Psoas muscle (tissue), 8 donors: ENCODE measurements at places on chromosomes 4 and X. TPM values are rescaled to one million over a fixed set of nuclear protein-coding genes. Genes with fewer than 3 reads are reported as not detected.

GRCh38 chrX:152917656-152918579, 20.1 kb downstream of the ZNF185 start:
- DNase-seq: no peak

DNA sequence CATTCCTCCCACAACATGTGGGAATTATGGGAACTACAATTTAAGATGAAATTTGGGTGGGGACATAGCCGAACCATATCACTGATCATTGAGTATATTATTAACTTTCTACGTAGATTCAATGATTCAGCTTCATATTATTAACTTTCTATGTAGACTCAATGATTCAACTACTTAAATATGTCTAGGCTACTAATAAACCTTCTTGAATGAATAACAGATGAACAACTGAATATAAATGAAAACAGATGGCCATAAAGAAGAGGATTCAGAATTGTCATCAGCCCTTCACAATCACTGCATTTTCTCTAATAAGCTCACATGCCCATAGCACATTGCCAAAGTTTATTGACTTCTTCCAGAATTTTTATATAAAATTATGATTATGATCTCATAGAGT, 57.0 kb downstream of the CEP44 start:
- no peak for DNase-seq

DNA sequence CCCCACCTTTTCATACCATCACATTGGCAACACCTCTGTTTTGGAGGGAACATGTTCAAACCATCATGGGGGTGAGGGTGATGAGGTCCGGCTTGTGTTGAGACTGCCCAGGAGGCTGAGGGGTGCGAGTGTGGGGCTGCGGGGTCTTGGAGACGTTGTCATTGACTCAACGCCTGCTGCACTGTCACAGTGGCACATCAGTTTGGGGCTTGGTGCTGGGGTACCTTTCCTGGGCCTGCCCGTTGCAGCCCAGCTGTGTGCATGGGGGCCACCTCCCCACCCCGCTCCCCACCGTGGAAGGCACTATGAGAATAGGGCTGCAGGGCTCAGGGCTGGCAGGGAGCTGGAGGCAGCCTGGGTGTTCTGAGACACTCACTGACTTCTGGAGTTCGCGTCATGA, 2.3 kb downstream of the HTRA3 start:
- no peak for DNase-seq

- no peak for DNase-seq
Observed at GRCh38 chr4:26459756-26460530, 30.3 kb downstream of the CCKAR start.

DNA sequence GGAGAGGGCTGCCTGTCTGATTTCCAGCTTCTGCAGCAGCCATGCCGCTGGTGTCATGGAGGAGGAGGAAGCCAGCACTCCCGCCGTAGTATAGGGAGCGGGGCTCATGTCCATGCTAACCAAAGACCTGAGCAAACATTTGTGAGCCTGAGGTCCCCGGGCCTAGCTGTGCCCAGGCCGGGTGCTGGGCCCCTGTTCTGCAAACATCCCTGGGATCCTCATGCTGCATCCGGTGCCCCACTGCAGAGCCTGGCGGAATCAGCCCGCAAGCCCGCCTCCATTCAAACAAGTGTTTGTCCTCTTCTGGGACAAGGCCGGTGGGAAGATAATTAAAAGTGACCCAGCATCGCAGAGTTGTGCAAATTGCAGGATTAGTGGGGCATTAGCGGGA, 106.3 kb downstream of the SORCS2 start:
- DNase-seq: no peak

DNA sequence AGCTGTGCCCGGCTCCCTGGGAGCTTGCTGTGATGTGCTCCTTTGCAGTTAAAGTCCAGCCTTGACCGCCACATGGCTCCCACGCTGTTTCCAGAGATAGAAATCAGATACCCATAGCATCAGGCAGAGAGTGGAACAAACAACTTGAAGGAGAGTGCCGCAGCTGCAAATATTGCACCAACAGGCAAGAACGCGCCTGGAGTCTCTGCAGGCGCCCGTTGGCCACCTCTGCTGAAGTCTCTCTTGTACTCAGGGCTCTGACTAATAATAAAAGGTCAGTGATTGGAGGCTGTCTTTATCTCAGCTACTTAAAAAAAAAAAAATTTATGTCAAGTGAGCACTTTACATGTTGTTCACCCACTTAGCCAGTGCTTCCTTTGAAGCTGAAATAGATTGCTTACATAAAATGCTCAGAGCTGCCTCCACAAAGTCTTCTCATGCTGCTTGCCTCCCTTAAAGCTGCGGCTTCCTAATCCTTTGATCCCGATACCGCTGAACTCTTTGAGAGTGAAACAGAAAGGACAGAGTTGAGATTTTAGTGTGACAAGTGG, 30.9 kb upstream of the TENM3 start:
- DNase-seq: peak; percentile 40

- peak; percentile 98 for DNase-seq
Observed at GRCh38 chr4:113762186-113763028, 869 bp upstream of the CAMK2D start.

DNA sequence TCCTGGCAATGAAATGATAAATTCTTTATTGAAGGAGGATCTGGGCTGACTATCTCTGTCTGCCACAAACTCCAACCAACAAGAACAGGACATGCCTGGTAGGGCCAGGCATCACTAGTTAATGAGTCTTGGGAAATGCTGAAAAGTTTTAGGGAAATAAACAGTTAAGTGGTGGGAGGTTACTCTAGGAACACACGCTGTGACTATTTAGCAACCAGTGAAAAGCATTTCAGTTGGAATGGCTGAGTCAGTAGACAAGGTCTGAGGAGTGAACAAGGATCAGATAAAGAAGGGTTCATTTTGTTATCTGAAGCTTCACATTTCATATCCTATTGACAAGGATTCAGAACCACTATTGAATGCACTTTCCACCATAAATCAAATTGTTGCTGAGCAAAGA, 394.9 kb upstream of the BOD1L1 start:
- DNase-seq: no peak

- DNase-seq: peak; percentile 32
Observed at GRCh38 chr4:98657531-98658286, 702 bp downstream of the TSPAN5 start.

DNA sequence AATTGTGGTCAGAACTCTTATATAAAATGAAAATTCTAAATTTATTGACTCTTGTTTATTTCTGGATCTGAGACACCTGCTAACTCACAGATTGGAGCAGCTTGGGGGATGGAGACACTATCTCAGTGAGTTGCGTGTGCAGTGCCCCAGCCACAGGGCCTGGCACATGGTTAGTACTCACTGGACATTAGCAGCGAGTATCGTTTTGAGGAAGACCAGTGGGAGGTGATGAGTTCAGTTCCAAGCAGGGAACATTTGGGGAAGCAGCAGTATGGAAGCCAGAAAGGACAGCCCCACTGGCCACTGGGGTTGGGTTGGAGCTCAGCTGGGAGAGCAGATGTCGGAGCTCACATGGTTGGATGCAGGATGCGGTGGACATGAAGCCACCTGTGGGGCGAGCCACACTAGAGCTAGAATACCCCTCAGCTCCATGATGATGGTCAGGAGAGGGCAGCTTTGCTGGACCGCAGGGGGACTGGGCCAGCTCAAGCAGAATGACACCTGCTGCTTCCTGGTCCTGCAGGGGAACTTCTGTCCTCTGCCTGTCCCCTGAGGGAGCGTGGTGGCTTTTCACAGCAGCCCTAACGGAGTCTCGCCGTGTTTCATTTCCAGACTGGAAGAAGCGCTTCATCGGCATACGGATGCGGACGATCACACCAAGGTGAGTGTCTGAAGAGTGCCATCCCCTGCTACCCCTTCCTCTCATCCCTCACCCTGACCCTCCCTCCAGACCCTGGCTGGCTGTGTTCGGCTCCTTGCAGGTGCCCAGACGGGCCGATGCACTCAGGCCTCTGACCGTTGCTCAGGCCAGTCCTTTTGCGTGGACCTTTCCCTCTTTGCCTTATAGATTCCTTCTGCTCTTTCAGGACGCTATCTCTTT, 32.5 kb downstream of the HTRA3 start:
- DNase-seq: peak; percentile 40

DNA sequence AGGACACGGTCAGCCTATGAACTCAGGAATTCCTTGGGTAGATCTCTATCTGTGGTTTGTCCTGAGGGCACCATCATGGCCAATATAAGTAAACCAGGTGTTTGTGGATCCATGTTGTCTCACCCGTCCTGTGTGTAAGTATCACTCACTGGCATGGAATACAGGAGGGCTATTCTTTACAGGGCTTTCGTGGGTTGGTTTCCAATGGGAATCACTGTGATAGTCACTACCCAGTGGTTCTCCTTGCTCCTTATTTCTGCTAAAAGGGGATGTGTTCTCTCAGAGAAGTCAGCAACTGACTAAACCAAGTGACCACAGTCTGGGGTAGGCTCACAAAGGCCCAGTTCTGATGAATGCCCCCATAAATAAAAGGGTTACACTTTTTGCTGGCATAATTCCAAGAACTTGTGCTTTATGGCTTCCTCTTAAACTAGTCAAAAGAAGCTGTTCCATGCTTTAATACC, 236.7 kb upstream of the JADE1 start:
- DNase-seq: no peak

GRCh38 chr4:53113431-53114225, 251.5 kb downstream of the RASL11B start:
- no peak for DNase-seq

DNA sequence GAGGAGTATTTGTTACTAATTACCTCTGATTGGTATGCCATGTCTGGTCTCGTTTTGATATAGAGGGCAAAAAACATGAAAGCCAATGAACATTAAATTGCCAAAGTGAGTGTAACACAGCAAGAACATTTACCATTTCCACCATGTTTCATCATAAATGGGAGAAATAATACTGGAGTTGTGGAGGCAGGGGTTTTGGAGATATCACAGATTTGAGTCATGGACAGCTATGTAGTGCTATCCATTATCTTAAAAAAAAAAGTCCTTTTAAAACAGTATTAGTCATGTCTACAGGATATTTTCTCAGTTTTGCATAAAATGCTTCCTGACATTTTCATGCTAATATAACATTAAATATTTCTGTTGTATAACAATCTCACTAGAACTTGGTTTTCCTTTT, 301.2 kb downstream of the IL1RAPL1 start:
- no peak for DNase-seq

- DNase-seq: no peak
Observed at GRCh38 chrX:155218777-155219176, 2.5 kb downstream of the VBP1 start.

DNA sequence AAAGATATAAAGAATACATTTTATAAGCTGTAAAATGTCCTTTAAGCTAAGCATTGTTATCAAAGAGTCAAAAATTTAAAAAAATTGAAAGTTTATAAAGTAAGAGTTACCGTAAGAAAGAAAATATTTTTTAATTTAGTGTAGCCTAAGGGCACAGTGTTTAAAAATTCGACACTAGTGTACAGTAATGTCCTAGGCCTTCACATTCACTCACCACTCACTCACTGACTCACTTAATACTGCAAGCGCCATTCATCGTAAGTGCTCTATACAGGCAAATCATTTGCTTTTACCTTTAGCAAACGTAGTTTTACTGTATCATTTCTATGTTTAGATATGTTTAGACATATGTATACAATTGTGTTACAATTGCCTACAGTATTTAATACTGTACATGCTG, 20.2 kb downstream of the GLRA3 start:
- no peak for DNase-seq

DNA sequence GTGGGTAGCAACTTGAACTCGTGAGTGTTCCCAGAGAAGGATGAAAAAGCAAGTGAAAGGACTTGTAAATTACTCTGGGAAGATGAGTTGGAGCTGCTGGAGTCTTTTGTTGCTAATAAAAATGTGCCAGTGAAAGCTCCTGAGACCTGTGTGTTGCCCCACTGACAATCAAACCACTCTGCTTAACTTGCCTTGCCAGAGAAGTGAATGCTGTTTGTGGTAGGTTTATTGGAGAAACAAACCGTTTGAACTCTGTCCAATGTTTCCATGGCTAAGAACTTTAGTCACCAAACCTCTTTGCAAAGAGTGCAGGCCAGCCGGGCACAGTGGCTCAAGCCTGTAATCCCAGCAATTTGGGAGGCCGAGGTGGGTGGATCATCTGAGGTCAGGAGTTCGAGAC, 586.9 kb downstream of the PCDH7 start:
- DNase-seq: no peak

GRCh38 chr4:43481526-43481925, 589.0 kb downstream of the GRXCR1 start:
- no peak for DNase-seq

GRCh38 chrX:134172588-134173259, 64.3 kb upstream of the CCDC160 start:
- DNase-seq: peak; percentile 61

The FGG gene
- total RNA-seq: 0.75 TPM

The EGFL6 gene
- 0.17 TPM for total RNA-seq

The ERAS gene
- total RNA-seq: not detected

The SUPT20HL2 gene
- not detected for total RNA-seq

The SUPT20HL1 gene
- not detected for total RNA-seq

The TLL1 gene
- 0.89 TPM for total RNA-seq

The RAB41 gene
- total RNA-seq: not detected

The CTAG1B gene
- not detected for total RNA-seq

The PGRMC1 gene
- 11.0 TPM for total RNA-seq

The MSL3 gene
- 19.1 TPM for total RNA-seq

The ATP5ME gene
- total RNA-seq: 470 TPM

The L1CAM gene
- total RNA-seq: 1.1 TPM
